Omental fat pad (tissue), 4 donors: ENCODE measurements at places on chromosomes 2 and 18.
A peak's percentile ranks its signal among the peaks of the same experiment; 100 is the strongest.

DNA sequence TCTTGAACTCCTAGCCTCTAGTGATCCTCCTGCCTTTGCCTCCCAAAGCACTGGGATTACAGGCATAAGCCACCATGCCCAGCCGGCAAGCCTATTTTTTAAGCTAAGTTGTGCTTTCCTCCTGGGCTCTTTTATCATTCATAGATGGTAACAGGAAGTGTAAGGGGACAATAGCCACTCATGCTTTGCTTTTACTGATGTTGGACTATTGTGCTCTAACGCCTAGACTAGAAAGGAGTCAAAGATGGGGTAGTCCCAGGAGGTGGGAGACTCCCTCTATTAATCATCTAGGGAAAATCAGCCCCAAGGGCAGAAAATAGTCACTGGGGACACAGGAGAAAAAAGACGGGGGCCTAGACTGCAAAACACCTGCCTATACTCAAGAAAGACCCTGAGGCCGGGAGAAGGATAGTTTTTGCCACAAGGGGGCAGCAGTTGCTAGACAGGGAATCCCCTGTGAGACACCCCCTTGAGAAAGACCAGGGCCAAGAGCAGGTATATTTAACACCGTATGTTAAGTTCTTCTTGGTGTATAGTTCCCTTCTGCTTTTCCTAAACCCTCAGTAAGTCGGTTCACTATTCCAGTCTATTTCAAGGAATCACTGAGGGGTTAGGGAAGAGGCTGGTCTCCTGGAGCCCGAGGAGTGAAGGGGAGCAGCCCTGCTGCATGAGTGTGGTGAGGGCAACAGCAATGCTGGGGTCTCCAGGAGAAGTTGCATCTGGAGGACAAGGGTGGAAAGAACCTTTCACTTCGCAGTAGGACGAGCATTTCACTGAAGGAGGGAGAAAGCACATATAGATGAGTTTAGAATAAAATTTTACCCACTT is 2.1 kb upstream of the CXCR1 start:
- DNase-seq, result peak; percentile 67

DNA sequence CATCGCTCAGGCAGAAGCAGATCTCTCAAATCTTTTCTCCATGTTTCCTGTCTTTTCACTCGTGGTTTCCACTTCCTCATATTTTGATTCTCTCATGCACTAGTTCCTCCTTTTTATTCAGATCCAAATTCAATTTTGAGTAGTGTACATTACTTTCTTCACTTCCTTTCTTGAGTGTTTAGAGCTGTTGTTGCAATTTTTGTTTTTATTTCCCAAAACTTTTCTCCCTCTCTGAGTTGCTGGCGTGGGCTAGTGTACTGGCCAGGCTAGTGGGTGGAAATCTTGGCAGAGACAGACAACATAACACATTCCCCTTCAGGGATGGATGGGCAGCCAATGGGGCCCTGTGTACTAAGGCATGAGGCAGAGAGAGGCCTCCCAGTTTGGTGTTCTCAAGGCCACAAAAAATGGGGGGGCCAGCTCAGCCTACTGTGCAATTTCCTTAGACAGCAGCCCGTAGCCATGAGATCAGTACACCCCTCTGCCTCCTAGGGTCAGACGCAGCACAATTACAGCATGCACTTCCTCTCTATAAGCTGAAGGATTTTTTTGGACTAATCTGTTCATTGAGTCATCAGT is 145.1 kb upstream of the PID1 start:
- DNase-seq, result peak; percentile 31

DNA sequence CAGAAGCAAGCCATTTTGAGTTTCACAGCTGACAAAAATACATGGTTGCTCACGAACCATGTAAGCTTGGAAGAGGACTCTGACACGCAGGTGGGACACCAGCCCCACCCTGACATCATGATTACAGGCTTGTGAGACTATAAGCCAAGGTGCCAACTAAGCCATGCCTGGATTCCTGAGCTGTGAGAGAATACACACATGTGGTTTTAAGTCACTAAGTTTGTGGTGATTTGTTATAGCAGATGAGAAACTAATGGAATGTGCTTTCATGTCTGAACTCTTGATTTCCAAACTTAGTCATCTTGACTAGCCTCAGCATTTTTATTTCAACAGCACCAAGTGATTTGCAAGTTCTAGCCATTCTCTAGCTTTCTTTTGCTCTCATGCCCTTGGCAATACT is 676.1 kb upstream of the CELF4 start:
- DNase-seq, result no peak

- DNase-seq, result no peak
These were observed 116.1 kb upstream of the RAB12 start for GRCh38 chr18:8493141-8493540.

DNA sequence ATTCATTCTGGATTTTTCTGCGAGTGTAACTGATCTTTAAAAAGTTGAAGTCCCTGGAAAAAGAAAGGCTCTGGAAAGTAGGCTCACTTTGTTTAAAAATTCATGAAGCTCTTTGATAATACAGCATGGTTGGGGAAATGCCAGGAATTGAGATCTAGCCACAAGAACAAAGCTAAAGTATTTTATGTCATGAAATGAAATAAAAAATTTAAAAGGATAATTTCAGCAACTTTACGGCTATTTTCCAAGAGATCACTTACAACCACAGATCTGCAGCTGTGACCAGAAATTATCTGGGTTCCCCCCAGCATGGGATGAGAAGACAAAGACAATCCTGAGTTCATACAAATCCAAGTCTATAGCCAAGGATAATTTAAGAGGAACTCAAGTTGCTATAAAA is 25.3 kb upstream of the RFX8 start:
- no peak for DNase-seq

GRCh38 chr2:38734299-38735058 is 16.7 kb downstream of the SRSF7 start:
- no peak for DNase-seq

DNA sequence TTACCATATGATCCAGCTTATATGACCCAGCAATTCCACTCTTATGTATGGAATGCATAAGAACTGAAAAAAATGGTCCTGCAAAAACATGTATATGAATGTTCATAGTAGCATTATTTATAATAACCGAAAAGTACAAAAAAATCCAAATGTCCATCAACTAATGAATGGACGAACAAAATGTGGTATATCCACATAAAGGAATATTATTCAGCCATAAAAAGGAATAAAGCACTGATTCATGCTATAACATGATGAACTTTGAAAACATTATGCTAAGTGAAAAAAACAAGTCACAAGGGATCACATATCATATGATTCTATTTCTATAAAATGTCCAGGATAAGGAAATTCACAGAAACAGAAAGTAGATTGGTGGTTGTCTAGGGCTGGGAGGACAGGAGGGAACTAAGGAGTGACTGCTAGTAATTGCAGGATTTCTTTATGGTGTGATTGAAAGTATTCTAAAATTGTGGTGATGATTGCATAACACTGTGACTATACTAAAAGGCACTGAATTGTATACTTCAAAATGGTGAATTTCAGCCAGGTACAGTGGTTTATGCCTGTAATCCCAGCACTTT is 10.0 kb upstream of the DIS3L2 start:
- no peak for DNase-seq

GRCh38 chr18:44654573-44654972 is 26.1 kb upstream of the SETBP1 start:
- no peak for DNase-seq

- no peak for DNase-seq
These were observed 14.8 kb upstream of the GLI2 start for GRCh38 chr2:120720746-120721375.

GRCh38 chr2:129907256-129907998 is 72.0 kb upstream of the RAB6C start:
- DNase-seq, result no peak

- no peak for DNase-seq
These were observed 298.4 kb downstream of the EXOC6B start for GRCh38 chr2:72527424-72527823.

DNA sequence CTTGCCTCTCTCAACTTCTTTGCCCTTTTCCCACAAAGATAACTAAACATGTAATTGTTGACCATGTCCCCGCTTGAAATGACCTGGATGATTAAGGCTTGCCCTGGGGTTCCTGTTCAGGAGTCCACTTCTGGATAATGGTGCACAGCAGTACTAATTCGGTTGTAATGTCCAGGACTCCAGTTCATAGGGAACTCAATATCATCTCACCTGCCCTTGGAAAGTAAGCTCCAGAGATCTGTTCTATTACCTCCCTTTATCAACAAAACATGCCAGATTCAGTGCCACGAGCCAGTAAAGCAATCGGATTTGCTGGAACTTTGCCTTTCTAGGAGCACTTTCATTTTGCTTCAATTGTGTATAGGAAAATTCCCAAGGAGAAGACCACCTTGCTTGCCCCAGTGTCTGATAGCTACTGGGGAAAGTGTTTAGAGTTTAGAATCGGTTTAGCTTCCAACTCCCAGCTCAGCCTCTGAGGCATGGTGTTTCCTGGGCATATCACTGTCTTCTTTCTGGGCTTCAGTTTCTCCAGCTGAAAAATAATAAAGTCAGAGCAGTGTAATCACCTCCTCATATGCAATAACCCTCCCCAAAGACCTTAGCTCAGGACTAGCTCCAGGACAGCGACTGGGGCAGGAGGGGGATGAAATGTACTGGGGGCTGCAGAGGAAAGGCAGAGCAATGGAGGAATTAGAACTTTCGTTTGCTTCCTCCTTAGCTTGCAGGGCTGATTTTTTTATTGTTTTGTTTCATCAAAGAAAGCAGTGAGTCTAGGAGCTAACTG is 162.6 kb upstream of the CYRIA start:
- DNase-seq, result no peak

DNA sequence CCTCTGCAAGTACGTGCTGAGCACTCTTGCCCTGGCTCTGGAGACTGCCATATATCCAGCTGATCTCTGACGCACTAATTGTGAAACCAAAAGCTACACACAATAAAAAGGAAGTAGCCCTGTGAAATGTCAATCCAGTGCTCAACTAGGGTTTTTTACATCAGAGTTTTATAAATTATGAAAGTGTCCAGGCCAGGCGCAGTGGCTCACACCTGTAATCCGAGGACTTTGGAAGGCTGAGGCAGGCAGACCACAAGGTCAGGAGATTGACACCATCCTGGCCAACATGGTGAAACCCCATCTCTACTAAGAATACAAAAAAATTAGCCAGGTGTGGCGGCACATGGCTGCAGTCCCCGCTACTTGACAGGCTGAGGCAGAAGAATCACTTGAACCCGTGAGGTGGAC is 24.5 kb upstream of the PEX13 start:
- DNase-seq, result no peak

DNA sequence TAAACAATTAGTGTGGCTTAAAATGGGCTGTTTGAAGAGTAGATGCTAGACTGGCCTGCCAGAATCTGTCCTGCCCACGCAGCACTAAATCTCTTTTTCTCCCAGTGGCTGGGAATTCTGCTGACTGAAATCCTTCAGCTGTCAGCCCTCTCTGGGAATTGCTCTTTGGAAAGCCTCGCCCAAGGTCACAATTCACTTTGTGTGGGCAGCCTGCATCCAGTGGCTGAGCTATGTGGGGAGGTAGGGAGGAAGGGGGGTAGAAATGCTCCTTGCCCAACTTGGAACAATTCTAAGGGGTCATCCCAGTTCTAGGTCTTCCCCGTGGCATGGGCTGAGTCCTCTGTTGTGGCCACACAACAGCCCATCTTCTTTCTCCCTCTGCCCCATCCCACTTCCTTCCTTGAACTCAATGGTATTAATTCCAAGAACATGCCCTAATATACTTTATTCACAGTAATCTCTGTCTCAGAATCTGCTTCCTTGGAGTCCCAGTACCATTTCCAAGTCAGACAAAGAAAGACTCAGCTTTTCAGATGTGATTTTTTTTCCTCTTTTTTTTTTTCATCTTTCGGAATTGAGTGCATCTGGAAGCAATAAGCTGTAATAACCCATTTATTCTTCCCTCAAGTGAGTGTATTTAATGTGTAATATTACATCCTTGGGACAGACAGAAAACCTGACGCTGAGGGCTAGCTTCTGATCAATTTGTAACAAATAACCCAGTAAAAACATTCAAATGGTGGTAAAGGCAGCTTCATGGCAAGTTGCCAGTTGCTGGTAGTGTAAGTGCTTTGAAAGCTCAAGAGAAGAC is 189.4 kb downstream of the GPD2 start:
- DNase-seq, result no peak

DNA sequence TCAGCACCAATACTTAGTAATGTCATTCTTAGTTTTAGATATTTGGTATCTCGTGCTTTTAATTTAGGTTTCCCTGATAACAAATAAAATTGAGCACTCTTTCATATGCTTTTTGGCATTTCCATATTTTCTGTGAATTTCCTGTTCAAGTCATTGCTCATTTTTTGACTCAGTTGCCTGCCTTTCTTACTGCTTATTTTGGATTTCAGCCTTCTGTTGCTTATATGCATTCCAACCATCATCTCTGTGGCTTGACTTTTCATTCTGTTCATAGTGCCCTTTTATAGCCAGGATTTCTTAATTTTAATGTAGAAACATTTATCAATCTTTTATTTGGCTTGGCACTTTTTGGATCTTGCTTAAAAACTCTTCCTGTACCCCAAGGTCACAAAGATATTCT is 14.5 kb upstream of the KIF3C start:
- no peak for DNase-seq

DNA sequence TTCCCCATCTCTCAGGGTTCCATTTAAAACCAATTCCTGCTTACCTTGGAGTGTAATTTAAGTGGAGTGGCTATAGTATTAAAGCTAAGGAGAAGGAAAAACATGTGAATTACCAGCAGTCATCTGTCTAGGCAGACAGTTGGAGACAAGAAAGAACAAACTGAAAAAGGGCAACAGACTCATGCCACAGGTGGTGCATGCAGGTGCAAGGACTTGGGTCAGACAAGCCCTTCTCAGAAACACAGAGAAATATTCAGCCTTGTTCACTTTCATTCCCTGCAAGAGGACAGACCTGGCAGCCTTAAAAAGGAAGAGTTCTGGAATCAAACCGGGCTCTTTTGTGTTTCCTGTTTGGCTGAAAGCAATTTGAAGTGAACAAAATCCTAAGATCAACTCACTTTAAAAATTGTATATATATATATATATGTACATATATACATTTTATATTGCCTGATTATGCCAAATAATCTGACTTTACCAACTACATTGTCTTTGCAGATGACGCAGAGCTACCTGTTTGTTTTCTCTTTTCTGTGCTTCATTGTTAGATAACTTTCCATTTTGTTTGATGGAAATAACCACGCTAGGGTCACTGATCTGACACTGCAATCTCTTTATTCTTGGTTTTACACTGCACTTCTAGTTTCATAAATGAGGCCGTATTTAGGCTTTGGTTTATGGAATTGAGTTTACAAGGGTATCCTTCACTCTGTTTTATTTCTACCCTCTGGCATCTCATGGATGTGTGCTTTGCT is 35.1 kb upstream of the VPS54 start:
- DNase-seq, result no peak

- no peak for DNase-seq
These were observed 44.3 kb downstream of the SPRED2 start for GRCh38 chr2:65388051-65388531.

- DNase-seq, result no peak
These were observed 647.2 kb upstream of the CDH2 start for GRCh38 chr18:28824183-28824574.

DNA sequence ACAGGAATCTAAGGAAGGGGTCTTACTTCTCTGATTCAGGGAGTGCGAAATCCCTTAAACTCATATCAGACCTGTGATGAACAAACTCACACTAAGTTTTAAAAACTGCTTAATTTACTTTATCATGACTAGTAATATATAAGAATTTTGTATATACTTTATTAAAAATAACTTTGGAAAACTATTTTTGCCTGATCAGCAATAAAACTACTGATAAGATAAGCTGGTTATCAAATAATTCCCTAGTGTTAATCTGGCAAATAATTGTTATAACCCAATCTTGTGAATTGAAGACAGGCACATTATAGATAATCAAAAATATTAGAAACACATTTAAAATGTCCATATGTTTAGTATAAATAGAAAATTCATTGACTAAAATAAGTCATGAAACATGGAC is 23.7 kb upstream of the DSC3 start:
- no peak for DNase-seq
